IMR-90 (cell line): ENCODE measurements at places on chromosomes 5 and 9. TPM values are rescaled to one million over a fixed set of nuclear protein-coding genes. Genes with fewer than 3 reads are reported as not detected.

The REXO4 gene
- 16.1 and 18.3 TPM in 2 replicates for total RNA-seq

DNA sequence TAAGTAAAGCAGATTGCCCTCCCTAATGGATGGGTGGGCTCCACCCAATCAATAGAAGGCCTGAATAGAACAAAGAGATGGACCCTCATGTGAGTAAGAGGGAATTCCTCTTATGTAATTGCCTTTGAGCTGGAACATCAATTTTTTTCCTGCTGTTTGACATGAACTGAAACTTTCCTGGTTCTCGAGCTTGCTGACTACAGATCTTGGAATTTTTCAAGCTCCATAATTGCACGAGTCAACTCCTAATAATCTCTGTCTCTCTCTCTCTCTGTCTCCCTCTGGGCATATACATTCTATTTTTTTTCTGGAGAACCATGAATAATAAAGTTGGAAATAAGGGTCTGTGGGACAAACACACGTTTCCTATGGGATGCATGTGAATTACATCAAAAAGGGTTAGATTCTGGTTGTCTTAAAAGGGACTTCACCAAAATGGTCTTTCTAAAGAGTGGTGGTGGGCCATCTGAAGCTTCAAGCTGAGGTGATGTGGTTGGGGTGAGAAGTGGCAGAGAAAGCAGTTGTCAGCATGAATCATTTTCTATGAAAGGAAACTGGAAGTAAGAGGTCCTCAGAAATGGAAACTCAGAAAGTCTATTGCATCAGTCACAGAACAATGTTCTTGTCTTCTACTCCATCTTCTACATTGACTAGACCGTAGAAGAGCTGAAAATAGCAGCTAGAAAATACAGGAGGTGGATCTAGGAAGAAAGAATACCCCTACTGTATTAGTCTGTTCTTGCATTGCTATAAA is 47.0 kb upstream of the HOMER1 start:
- DNase-seq = peak; percentile 67

GRCh38 chr5:80284720-80285119 is 28.9 kb upstream of the SERINC5 start:
- DNase-seq = no peak

- DNase-seq = peak; percentile 41
These were observed 82.5 kb downstream of the ESM1 start for GRCh38 chr5:54902791-54903473.

- DNase-seq = peak; percentile 77
These were observed 119.5 kb downstream of the ANXA1 start for GRCh38 chr9:73270967-73271721.

DNA sequence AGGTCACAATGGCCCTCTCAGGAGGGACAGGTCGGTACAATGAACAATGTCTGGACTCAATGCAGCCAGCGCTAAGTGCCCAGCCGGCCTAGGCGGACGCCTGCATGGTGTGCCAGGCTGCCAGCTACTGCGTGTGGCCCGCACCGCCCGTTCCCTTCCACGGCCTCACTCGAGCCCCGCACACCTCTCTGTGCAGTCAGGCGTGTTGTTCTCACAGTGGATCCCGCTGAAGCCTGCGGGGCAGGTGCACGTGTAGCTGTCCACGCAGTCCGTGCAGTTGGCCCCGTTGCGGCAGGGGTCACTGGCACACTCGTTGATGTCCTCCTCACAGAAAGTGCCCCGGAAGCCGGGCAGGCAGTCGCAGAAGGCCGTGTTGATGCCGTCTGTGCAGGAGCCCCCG is 26.7 kb upstream of the SEC16A start:
- DNase-seq = no peak

The ADGRD2 gene
- total RNA-seq = not detected in 2 replicates

DNA sequence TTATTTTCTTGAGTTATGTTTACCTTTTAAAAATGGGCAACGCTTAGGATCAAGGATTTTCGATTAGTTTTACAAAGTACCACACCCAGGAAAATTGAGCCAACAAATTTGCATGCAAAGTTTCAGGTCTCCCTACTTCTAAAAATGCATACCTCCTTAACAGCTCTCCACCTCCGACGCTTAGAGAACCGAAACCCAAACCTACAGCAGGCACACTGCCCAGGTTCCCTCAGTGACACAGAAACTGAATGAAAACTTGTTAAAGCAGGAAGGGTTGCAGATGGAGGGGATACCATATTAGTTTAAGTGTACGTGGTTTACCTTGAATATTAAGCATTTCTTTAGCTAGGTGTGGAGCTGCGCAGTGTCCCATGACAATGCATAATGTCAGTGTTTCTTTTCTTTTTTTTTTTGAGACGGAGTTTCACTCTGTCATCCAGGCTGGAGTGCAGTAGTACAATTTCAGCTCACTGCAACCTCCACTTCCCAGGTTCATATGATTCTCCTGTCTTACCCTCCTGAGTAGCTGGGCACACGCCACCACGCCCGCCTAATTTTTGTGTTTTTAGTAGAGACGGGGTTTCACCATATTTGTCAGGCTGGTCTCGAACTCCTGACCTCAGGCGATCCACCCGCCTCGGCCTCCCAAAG is 1.6 kb upstream of the SUB1 start:
- no peak for DNase-seq

DNA sequence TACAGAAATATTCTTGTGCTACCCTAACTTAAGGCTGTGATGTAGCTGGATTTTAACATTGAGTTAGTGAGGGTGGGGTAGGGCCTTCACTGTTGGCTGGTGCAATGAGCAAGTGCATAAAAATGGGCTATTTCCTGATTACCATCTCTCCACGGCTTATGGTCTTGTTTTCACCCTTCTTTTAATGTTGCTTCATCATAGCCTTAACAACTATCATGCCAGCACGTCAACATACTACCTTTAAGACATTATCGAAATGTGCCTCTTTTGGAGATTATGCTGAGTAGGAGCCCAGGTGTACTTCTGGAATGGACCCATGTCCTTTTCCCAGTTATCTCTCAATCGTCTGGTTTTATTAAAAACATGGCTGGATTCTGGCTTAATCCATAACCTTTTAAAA is 350.9 kb upstream of the ACTBL2 start:
- DNase-seq = no peak

GRCh38 chr5:1009359-1010180 is 968 bp downstream of the NKD2 start:
- no peak for DNase-seq

GRCh38 chr9:90058182-90058763 is 453.5 kb downstream of the GADD45G start:
- no peak for DNase-seq

DNA sequence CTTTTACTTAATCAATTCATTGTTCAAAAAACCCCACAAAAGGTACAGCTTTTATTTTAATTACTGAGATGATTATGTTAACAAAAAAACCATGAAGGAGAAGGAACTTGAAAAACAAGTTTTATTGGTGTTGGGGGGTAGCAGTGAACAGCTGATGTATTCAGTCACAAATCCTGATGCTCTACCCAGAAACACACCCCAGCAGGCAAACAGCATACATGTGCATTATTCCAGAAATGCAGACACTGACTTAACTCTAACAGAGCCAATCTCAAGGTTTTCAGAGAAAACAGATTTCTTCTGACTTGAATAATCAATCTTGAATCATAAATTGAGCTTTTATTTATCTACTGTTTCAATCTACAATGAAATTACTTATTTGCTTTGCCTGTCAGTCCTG is 175.2 kb downstream of the ZSWIM6 start:
- DNase-seq = no peak

The ATP10B gene
- total RNA-seq = not detected in 2 replicates

DNA sequence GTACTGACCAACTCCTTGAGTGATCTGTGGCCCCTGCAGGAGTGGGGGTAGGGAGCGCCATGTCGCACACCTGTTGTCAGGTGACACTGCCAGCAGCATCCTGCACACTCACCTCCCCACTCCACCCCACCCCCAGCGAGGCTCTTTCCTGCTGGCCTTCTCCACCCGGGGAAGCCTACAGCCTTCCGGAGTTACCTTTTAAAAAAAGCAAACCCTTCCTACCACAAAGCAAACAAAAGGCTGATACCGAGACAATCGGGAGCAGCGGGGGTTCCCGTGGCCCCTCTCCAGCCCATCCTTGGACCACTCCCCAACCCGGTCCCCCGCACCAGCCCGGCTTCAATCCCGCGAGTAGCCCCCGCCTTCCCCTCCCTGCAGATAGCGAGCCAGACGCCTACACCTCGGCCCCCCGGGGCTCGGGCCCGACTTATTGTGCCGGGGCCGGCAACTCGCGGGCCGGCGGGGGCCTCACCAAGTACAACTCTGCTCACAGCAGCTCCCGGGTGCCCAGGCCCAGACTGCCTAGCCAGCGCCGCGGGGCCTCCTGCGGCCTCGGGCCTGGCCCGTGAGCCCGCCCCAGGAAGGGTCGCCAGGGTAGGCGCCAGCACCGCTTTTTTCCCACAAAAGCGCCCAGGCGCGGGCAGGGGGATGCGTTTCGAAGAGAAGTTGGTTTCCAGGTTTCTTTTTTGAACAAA is 724 bp downstream of the MACROH2A1 start:
- DNase-seq = no peak

The C9orf153 gene
- total RNA-seq = not detected in 2 replicates

The CFAP90 gene
- not detected in 2 replicates for total RNA-seq

GRCh38 chr9:81456431-81457006 is 232.8 kb downstream of the TLE1 start:
- peak; percentile 73 for DNase-seq

DNA sequence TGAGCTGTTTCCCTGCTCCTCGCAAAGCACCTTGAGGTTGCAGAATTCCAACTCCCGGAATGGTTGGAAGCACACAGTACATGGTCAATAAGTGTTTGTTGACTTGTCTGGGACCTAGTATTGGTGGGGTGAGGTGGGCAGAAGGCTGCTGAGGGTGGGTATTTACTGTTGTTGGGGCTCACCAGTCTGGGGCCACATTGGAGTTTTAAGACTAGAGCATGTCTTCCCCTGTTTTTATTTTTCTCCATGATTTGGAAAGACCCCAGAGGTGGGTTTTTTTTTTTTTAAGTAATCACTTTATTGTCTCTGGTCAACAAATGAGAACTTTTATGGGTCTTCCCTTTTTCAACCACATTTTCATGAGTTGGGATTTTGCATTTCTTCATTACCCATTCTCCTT is 55.1 kb downstream of the IRF1 start:
- DNase-seq = no peak

The DAB2 gene
- 50.0 and 97.2 TPM in 2 replicates for total RNA-seq

DNA sequence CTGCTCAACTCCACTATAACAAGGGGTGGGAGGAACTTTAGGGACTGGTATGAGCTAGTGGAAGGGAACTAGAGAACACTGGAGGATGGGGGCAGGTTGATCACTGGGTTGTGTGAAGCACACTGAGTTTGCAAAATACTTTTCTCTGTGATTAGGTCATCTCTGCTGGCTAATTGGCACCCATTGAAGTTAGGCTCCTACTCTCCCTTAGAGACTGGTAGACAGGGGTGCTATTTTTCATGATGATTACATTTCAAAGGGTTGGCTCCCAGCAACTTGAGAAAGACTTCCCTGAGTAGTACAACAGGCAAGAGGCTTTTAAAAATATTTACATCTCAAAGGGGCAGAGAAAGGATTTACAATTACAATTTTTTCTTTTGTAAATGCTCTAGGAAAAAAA is 50.4 kb upstream of the MTAP start:
- DNase-seq = no peak

- DNase-seq = no peak
These were observed 372.7 kb downstream of the ICE1 start for GRCh38 chr5:5795074-5795771.

The NUTM2G gene
- total RNA-seq = not detected in 2 replicates

- DNase-seq = peak; percentile 12
These were observed 4.8 kb downstream of the RAD50 start for GRCh38 chr5:132561601-132562000.

DNA sequence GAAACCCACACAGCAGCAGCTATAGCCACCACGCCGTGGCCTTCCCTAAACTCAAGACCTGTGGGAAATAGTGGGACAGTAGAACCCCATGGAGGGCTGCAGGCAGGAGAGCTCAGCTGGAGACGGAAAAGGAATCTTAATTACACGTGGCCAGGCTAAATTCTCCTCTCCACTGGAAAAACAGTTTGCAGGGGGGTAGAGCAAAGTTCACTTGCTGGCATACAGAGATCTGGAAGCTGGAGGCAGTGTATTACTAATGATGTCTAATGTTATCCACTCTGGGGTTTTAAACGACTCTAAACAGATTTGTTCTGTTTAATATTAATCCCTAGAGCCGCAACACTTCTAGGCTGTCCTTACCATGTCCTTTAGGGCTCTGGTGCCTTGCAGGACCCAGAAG is 257.1 kb downstream of the SAXO1 start:
- no peak for DNase-seq

The ADAMTS6 gene
- total RNA-seq = 160 and 173 TPM in 2 replicates

DNA sequence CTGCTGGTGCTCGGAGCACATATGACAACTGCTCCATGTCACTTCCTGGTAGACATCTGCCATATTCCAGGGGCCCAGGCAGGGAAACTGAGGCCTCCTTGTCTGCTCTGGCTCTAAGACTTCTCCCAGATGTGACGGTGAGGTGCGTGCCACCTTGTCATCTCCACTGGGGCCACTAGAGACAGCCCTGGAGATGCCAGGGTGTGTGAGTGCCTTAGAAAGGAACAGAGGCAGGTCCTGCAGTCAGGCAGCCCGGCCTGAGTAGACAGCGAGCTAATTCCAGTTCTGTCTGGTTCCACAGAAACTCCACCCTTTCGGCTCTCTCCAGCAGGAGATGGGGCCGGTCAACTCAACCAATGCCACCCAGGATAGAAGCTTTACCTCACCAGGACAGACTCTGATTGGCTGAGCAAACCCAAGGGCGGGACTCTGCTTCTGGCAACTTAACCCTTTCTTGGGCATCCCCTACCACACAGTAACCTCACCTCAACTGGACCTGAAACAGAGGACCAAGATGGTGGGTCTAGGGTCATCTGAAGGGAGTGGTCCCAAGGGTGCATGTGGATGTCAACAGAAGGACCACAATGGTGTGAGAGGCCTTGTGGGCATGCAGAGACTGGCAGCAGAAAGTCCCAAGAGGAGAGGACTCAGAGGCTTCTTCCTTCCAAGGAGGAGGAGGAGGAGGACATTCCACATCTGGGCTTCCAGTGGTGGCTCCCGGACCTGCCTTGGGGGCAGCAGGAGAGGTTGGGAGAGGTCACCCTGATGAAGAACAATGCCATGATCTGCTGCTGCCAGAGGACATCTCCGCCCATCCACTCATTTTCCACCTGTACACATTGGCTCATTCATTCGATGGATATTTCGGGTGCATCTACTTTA is 77.7 kb downstream of the RGS3 start:
- DNase-seq = peak; percentile 55
